ENCODE measurements at places on chromosomes 7 and 10.

- no peak for DNase-seq
These were observed 66.7 kb upstream of the PODXL start for GRCh38 chr7:131623154-131623553.

DNA sequence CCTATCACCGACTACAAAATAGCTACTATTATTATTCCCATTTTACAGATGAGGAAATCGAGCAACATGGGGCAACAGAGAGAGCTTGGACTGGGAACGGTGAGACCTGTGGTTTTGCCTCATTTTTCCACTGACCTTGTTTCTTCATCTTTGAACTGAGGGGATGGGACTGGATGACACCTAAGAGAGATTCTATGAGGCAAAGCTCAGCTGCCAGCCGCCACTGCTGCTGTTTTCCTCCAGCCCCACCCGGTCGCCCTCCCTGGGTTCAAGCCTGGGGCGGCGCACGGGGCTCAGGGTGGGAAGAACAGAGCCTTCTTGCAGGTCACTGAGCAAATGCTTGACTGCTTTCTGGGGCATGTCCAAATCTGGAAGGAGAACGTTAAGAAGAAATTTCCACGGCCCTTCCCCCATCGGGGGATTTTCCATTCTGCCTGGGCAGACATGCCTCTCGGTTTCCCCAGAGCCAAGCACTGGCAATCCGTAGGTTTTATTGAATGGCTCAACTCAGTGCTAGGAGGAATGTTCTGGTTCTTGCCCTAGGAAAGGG is 12.3 kb downstream of the DDIT4 start:
- no peak for DNase-seq

DNA sequence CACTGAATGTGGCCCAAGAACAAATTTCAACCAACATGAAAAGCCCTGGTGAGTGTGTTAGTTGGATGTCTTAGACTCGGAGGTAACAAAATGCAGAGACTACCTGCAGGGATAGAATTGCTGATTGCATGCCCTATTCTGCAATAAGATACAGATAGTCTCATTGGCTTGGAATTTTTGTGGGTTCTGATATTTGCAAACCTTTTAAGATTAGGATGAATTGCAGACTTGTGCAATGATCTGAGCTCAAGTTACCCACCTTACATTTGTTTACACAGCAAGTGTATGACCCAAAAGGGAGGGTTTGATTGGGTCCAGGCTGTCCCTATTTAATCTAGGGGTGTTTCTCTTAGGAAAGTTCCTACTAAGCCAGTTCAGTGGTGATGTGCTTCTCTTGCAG is 45.4 kb downstream of the GPR37 start:
- no peak for DNase-seq

GRCh38 chr7:20447021-20447650 is 116.4 kb downstream of the ITGB8 start:
- no peak for DNase-seq

- DNase-seq: no peak
These were observed 33.5 kb upstream of the RHOBTB1 start for GRCh38 chr10:60977161-60978122.

DNA sequence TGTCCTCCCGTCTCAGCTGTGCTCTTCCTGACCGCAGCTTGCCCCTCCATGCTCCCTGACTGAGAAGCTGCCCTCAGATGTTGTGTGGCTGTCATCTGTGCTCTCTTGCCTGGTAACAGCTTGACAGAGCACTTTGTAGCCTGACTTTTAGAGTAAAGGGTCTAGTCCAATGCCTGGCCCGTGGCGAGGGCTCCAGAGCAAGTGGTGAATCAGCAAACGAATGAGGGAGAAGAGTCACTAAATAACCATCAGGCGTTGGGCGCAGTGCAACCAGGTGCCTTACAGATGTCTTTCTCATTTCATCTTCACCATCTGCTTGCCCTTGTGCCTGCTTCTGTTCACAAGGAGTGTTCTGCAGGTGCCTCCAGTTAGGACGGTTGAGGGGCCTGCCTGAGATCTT is 45.6 kb downstream of the MKI67 start:
- no peak for DNase-seq

- DNase-seq: no peak
These were observed 57.8 kb upstream of the SDK1 start for GRCh38 chr7:3243256-3243655.

DNA sequence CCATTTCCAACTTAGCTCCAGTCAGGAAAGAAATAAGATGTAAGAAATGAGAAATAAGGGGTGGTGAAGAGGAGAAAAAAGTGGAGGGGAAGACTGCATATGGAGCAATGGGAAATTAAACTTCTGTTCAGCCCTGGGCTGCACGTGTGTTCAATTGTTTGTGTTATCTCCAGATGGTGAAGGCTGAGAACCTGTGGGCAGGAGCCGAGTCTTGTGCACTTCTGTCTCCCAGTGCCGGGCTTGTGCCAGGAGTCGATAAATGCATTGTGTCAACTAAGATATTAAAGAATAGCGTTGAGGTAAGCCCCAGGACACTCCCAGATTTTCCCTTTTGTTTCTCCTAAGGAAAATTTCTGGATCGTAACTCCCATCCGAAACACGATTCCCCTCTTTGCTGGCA is 98.2 kb downstream of the PRLHR start:
- DNase-seq: no peak

- DNase-seq: no peak
These were observed 714.0 kb upstream of the GHITM start for GRCh38 chr10:83425306-83425705.

GRCh38 chr10:124436191-124436638 is 13.6 kb downstream of the NKX1-2 start:
- no peak for DNase-seq

- no peak for DNase-seq
These were observed 196.6 kb upstream of the NPVF start for GRCh38 chr7:25424855-25425254.

GRCh38 chr7:39338716-39339115 is 227.5 kb upstream of the YAE1 start:
- no peak for DNase-seq

GRCh38 chr10:86106616-86107015 is 260.0 kb downstream of the GRID1 start:
- no peak for DNase-seq

DNA sequence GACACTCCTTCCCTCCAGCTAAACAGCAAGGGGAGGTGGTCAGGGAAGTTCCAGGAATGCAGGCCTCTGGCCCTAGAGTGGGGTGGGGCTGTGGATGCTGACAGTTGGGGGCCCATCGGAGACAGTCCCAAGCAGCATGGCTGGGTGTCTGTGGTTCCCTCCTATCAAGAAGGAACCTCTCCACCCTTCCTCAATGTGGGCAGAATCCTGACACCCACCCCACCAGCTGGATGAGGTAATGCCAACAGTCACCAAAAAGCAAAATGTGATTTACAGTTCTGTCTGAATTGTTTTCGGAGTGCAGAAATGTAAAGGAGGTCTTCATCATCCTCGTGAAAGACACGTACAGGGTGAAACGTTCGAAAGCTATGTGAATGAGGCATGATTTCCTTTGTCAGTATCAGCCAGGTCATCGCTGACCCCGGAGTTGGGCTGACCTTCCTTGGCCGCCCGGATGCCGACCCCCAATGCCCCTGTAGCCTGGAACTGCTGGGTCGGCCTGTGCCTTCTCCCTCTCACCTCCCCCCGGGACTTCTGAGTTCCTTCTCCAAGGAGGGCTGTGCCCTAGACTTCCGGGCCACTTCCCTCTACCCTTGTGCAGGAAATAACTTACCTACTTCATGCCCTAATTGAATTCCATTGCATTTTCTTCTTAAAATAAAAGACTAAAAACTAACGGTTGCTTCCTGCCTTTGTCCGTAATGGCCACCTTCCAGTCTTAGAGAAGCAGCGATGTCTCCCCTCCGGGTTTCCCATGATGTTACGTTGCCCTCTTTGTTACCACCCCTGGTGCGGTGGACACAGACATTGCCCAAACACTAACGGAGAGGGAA is 24.5 kb downstream of the FOXK1 start:
- DNase-seq: no peak

GRCh38 chr7:123289200-123289599 is 89.4 kb upstream of the SLC13A1 start:
- no peak for DNase-seq

- DNase-seq: no peak
These were observed 347.6 kb downstream of the MDFIC start for GRCh38 chr7:115269486-115269885.

DNA sequence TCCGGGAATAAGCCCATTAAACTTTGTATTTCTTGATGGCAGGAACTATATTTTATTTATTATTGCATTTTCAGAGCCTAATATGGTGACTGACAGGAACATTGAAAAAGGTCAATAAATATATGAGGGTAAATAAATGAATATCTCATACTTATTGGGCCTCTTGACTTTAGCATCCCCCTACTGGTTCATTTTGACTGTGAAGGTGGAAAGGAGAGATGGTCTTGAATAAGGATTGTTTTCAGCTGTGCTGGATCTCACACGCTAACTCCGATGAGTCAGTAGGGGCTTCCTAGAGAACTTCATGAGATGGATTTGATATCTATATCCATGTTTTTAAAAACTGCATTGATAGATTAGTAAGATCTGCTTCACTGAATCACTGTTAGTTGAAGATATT is 1026.0 kb downstream of the REEP3 start:
- DNase-seq: no peak

DNA sequence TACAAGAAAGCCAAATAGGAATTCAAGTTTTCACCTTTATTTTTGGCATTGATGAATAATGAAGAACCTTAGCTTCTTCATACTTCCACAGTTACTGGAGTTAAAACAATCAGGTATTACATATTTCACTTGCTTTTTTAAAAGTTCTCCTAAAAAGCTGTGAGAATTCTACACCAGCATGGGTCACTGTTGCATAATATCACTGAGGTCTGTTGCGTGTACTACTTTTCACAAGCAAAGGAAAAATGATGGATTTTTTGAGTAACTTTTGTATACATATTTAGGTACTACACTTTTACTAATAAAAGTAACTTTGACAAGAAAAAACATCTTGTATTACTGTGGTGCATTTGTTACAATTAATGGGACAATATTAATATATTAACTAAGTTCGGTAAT is 15.2 kb downstream of the FAM24B start:
- no peak for DNase-seq

- DNase-seq: no peak
These were observed 4.2 kb upstream of the LBX1 start for GRCh38 chr10:101233443-101233842.

GRCh38 chr7:149690688-149691446 is 82.5 kb downstream of the ZNF467 start:
- DNase-seq: no peak

- no peak for DNase-seq
These were observed 31.5 kb downstream of the UNC5B start for GRCh38 chr10:71243756-71244395.

GRCh38 chr10:23230582-23230981 is 38.5 kb downstream of the PTF1A start:
- DNase-seq: no peak

DNA sequence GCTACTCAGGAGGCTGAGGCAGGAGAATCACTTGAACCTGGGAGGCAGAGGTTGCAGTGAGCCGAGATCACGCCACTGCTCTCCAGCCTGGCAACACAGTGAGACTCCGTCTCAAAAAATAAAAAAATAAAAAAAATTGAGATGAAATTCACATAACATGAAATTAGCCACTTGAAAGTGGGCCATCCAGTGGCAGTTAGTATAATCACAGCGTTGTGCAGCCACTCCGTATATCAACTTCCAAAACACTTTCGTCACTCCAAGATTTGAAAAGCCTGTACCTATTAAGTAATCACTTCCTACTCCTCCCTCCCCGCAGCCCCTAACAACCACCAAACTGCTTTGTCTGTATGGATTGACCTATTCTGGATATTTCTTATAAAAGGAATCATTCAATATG is 20.7 kb upstream of the CACUL1 start:
- DNase-seq: no peak

- DNase-seq: no peak
These were observed 149.6 kb upstream of the MEOX2 start for GRCh38 chr7:15836041-15836440.

- DNase-seq: no peak
These were observed 51.4 kb upstream of the PFKFB3 start for GRCh38 chr10:6151087-6151977.

DNA sequence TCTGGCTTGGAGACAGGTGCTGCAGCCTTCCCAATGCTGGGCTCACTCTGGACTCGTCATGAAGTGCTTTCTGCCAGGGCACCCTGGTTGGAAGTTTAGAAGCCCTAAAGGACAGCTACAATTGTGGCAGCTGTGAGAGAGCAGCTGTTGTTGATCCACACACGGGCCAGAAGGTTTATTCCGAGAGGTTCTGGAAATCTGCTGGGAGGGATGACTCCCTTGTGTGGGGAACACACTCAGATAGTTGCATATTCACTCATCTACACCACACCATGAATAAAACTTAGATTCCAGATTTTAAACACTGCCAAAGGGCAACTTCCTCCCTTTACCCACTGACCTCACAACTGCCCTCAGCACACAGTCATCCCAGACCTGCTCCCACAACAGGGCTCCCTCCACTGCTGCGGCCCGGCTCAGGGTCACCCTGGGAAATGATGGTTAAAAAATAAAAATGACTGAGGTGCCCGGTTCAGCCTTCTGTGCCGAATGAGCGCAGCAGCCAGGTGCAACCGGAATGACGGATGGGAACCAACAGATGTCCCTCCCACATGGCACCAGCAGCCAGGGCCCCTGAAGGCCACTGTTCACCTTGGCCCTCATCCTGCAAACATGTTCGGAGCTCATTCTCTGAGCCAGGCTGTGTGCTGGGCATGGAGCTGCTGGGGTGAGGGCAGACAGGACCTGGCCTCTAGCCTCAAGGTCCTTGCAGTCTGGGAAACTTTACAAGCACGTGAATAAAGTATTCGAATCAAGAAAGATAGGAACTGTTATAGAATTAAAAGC is 40.2 kb downstream of the ASB13 start:
- DNase-seq: no peak

DNA sequence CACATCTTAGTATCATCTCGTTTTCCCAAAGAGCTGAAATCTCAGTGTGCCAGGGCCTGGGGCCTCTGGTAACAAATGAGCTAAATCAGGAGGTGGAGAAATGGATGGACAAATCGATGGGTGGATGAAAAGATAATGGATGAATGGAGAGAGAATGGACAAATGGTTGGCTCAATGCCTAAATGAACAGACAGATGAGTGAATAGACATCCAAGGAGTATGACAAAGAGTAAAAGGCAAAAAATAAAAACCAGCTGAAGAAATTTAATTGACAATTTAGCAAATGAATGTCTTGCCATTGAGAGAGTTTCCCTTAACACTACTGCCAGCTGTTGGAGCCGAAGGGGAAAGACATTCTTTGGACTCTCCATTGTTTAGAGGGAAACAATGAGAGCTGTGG is 8.0 kb downstream of the SYCE1 start:
- DNase-seq: no peak

GRCh38 chr7:151611041-151611440 is 91.3 kb upstream of the RHEB start:
- no peak for DNase-seq

DNA sequence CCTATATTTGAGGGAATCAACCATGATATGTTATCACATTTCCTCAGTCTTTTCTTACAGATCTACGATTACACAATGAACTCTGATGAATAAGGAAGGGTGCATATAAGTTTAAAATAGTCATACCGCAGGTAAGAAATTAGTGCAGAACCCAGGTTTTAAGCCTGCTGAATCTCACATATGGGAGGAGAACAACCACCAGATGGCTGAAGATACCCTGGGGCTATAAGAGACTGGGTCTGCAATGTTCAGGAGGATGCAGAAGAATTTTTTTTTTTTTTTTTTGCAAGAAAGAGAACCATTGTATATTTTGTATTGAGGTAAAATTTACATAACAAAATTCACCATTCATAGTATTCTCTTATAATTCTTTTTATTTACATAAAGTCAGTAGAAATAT is 372.3 kb upstream of the MYO3A start:
- no peak for DNase-seq

- DNase-seq: no peak
These were observed 824.1 kb downstream of the CCSER2 start for GRCh38 chr10:85152496-85152895.

Data from cortex of kidney (tissue), 1 donor.